ENCODE measurements at places on chromosomes 1 and 21.

- DNase-seq: no peak
Observed at GRCh38 chr1:34426325-34426896, 249.7 kb downstream of the C1orf94 start.

DNA sequence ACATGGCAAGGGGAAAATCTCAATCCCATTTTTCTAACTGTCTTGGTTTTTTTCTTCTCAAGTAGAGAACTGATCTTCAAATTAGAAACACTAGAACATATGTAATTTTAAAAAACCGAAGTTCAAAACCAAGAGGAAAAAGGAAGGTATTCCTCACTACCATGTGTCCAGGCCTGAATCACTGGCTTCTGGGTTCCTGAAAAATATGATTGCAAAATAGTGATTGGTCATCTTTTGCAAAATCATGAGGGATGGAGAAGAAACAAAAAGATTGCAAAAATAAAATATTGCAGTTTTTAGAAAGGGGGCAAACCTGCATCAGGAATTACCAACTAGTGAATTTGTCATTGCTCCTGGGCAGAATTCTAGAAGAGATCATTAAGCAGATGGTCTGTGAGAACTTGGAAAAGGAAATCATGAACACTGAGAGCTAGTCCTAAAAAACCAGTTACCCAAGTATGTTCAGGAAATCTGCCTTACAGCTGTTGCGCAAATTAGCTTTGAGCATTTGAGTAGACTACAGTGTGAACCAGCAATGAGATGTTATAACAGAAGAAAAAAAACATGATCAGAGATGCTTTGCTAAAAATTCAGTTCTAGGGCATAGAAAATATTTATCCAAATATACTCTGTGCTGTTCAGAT lies 49.4 kb downstream of the SPATA46 start:
- DNase-seq: no peak

- no peak for DNase-seq
Observed at GRCh38 chr1:190634134-190634533, 156.5 kb upstream of the BRINP3 start.

DNA sequence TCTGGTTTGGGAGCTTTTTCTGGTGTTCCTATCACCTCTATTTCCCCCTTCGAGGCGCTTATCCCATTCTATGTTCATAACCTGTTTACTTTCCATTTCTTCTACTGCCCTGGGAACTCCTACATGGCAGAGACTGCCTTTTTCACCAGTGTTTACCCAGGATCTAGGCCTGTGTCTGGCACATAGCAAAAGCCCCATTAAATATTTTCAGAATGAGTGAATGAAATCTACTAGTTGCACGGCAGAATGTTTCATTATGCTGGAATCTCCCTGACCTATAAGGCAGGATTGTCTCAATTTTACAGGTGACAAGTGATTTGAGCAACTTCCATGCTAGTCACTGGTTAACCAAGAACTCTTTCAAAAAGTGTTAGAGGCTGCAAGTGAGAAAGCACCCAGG lies 70.1 kb downstream of the PGM1 start:
- no peak for DNase-seq

DNA sequence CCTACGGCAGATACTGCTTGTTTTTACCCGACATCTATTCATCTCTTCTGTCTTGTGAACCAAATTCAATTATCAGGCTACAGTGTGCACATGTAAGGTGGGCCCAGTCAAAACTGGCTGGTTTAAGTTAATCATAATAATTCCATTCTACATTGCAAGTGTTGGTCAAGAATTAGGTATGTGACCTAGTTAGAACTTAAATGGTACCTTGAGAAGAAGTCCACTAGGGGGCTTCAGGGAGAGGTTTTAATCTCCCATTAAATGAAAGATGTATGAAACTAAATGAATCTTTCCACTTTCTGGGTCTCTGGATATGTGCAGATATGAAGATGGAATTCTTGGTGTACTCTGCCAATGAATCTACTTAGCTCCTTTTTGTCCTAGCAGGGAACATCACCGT lies 187.1 kb downstream of the CDC42BPA start:
- peak; percentile 21 for DNase-seq

- no peak for DNase-seq
Observed at GRCh38 chr21:9767592-9768375, 753.6 kb upstream of the TPTE start.

DNA sequence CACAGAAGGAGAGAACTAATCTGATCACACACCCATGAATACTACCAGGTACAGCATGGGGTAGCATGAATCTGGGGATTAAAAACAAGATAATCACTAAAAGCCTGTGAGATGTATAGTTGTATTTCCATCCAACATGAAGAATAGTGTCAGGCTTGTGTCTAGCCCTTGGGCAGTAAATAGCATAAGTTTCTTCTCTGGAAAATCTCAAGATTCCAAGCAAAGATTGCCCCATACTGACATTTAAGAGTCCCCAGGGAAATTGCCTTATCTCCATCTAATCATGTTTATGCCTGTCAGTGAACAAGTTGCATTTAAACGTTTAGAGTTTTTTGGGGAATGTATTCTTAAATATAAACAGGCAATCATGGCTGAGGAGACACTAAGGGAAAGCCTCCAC lies 109.2 kb upstream of the SERTAD4 start:
- DNase-seq: no peak

DNA sequence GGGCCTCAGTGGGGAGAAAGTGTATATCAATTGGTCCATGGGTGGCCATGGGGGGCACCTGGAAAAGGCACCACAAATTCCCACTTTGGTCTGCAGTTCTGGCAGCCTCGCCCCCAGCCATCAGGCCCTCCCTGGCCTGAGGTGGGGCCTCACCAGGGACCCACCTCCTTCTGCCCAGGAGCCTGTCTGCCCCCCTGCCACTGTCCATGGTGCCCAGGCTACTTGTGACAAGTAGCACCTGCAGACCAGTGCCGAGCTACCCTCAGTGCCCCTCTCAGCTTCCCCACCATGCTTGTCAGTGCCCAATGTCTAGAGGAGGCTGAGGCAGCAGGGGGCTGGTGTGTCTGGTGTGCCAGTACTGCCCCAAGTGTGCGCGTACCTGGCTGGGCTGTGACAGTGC lies 87.1 kb upstream of the PAXBP1 start:
- DNase-seq: no peak

DNA sequence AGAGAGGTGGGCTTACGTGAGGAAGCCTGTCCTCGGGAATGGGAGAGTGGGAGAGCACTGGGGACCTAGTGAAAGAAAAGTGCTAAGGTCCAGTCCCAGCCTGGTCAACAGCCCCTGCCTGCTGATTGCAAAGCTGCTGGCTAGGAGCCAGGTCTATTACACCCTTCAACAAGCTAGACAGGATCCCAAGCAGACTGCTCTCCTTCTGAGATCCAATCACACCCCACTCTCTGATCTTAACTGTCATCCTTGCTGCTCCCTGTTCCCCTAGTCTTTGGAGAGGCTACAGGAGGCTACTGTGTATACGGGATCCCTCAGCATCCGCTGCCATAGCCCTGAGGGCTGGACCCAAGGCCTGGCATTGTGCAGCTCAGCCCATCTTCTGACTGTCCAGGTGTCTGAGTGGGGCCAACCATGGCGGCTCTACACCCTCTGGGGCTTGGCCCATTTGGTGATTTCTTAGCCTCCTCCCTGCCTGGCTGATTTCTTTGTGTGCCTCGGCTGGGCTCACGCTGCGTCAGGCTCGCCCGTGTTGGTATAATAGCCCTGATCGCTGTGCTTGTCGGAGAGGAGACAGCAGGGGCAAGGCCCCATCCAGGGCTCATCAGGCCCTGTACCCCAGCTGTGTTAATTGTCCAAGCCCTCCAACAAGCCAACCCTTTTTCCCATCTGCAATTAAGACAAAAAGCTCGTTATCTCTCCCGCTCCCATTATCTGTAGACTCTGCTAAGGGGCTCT lies 43.9 kb downstream of the NAV1 start:
- no peak for DNase-seq

DNA sequence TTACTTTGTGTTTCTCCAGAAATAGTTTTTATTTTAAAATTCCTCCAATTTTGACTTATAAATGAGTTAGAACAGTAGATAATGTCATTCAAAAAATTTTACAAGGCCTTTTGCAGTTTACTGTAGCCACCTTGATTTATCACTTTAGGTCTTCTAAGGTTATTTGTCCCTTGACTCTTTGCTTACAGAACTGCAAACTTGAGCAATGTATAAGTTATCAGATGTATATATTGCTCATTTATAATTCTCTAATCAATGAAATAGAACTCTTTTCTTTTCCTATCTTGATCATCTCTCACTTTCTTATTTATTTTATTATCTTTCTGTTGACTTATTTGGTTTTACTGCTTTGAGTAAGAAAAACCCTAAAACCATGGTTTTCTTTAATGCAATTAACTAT lies 5.8 kb upstream of the SPTA1 start:
- no peak for DNase-seq

DNA sequence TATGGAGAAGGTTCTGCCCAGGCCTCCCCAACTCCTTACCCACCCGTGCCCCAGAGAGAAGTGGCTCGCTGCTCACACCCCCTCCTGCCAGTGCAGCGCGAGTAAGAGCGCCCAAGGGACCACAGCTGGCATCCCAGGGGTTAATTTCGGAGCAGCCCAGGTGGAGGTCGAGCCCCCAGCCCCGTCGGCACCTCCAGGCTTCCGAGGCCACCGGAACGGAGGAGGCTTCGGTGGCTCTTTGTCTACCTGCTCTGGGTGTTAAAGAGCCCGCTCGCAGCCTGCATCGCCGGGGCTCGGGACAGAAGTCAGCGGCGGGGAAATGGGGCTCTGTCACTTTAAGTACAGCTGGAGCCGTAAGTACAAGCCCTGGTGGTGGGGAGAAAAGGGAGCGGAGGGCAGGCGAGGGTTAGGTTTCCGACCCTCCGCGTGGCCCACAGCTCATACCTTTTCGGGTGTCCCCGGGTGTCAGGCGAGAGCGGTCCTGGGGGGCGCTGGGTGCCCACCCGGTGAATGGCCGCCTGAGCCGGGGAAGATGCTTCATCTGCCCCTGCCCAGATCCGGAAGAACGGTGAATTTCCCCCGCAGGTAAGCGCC lies 89.4 kb upstream of the IPO9 start:
- no peak for DNase-seq

DNA sequence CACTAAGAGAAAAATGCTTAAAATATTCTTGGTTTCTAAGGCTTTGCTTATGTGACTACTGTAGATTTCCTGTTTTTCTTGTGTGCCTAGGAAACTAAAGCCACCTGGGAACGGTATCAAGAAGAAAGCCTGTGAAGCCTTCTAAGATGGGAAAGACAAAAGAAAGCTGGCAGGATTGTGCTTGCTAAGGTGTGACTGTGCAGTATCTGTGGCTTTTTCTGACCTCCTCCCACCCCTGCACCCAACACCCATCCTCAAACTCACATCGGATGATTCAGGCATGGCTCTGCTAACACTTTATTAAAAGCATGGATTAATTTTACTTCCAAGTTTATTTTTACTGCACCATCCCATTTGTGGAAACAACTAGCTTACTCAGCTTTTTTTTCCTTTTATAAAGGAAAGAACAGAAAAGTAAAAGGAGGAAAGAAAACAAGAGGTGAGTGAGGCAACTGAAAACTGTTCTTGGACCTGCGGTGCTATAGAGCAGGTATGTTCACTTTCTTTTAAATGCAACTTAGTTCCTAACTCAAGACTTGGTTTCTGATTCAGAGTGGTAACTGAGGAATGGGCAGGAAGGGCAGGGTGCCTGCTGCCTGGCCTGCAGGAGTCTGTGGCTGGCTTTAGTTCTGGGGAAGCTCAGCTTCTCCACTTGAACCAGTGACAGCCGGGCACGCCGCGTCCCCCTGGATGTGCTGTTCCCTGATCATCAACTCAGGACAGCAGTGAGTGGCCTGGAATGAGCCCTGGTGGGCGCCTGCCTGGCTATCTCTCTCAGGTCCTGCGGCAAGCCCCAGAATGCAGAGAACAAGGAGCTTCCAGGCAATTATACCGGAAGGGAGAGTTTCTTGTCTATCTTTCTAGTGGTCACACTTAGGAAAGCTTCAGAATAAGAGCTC lies at the start of gene GBP6:
TSS of gene GBP6 (plus strand) at position 422 of the 899 bp plus-strand sequence. CDS start 4,493 bp downstream, outside the sequence.
- DNase-seq: no peak

- DNase-seq: no peak
Observed at GRCh38 chr1:29504196-29504595, 267.9 kb downstream of the PTPRU start.

DNA sequence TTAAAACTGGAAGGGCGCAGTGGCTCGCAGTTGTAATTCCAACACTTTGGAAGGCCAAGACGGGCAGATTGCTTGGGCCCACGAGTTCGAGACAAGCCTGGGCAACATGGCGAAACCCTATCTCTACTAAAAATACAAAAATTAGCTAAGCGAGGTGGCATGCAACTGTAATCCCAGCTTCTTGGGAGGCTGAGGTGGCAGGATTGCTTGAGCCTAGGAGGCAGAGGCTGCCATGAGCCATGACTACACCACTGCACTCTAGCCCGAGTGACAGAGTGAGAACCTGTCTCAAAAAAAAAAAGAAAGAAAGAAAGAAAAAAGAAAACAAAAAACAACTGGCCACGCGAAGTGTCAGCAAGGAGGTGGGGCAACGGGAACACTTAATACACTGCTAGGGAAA lies 6.3 kb downstream of the UBE2G2 start:
- DNase-seq: no peak

DNA sequence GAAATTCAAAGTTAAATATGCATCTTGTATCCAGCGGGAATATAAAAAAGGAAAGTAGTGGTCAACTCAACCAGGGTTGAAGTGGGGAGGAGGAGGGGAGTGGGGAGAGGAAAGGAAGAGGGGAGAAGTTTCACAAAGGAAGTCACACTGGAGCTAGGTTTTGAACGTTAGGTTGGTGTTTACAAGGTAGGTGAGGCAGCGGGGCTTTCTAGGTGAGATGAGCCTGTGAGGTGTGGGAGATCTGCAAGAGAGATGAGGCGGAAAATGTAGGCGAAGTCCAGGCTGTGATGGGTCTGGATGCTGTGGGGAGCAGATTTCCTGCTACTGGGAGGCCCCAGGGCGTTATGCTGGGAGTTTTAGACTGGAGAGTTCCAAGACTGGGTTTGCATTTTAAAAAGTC lies 36.1 kb upstream of the IL20 start:
- no peak for DNase-seq

GRCh38 chr1:96234299-96234698 lies 487.3 kb upstream of the PTBP2 start:
- no peak for DNase-seq

- no peak for DNase-seq
Observed at GRCh38 chr1:78619446-78619802, 824 bp upstream of the IFI44L start.

- no peak for DNase-seq
Observed at GRCh38 chr1:207815466-207815865, 63.6 kb downstream of the CD46 start.

- DNase-seq: no peak
Observed at GRCh38 chr1:182175361-182175931, 113.9 kb upstream of the ZNF648 start.

All from GM04504 (cell line).